ENCODE measurements at places on chromosomes 6 and 20.

DNA sequence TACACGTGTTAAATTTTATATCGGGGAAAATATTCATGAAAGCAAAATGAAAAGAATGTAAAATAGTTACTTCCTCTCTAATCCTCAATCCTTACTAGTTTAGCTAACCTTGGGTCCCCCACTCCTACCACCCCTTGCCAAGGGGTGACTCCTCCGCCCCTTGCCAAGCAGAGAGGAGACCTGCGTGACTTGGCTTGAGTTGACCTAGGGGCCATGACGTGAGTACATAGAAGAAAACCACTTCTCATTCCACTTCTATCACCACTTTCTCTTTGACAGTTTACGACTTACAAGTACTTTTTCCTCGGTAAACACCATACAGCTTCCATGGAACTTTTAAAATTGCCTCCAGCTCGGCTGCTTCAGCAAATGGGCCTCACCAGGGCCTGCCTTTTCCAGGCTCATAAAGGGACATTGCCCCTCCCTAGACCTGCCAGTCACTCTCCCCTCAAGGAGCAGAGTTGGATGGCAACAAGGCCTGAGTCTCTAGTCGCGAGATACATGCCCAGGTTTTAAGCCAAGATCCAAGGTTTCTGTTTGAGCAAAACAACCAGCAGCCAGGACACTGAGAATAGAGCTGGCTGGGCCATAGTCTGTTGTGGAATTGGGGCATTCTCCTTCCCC lies 29.9 kb downstream of the SDCBP2 start:
- no peak for DNase-seq

DNA sequence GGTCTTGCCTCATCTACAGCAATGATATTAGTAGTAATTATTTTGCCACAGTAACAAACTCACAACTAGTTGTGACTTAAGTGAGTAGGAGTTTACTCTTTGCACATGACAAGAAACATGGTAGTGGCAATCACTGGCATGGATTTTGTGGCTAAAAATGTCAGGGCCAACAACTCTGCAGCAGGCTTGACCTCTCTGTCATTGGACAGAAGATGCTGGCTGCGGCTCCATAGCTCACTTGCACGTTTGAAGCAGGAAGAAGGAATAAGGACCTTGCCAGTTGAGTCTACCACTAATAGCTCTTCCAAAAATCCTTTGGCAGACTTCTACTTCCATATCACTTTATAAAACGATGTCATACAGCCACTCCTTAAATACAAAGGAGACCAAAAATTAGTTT lies 117.3 kb downstream of the ADGRG6 start:
- no peak for DNase-seq

GRCh38 chr20:1323830-1324597 lies 4.9 kb downstream of the SDCBP2 start:
- no peak for DNase-seq

DNA sequence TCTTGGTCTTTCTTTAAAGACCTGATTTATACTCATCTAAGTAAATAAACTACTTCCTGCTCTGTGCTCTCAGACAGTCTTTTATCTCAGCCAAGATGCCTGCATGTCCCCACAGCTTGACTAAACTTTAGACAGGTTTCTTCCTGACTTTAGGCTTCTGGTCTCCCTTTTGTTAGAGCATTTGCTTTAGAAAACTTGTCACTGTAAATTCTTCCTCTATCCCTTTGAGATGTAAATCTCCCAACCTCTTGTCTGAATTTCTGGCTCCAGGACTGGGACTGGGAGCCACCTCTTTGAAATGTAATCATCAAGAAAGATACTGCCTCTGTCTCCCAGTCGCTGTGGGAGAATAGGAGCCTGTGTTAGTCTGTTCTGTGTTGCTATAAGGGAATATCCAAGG lies 739.9 kb downstream of the C6orf118 start:
- DNase-seq, result no peak

DNA sequence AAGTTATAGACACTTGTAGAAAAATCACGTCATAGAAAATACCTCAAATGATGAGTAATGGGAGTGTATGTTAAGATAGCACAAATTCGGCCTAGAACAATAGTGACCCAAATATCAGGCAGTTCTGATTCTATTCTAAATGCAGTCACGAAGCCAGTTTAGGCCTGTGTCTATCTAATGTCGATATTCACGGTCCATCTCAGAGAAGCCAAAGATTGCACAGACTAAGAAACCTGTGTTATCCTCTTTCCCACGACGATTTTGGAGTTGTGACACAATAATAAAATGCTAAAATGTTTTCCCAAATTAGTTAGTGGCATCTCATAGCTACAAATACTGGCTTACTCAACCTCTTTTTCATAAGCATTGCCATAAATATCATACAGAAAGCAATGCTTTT lies 4.0 kb downstream of the HIVEP2 start:
- DNase-seq, result no peak

DNA sequence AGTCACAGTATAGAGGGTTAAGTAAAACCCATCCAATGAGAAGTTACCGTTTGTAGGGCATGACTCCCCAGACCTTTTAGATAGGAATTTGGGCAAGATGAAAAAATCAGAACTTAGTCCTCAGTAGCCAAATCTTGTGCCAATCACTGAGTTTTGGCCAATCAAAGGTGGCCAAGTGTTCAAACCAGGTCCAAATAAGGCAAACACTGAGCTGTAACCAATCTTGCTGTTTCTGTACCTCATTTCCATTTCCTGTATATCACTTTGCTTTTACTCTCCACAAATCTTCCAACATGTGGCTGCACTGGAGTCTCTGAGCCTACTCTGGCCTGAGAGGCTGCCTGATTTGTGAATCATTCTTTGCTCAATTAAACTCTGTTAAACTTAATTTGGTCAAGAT lies 81.8 kb upstream of the GPR6 start:
- DNase-seq, result no peak

DNA sequence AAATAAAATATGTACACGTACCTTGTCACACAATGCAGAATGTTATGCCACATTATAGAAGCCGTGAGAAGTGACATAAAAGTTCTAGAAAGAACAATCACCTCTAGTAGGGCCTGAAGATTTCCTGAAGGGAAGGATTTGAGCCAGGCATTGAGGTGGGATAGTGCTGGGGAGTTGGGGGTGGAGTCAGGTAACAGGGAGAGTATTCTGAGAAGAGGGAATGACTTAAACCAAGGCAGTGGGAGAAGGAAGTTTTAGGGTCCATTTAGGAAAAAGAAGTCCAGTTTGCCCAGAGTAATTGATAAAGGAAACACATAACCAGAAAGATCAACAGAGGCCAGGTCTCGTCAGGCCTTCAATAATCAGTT lies 262.8 kb downstream of the ARHGAP18 start:
- no peak for DNase-seq

- DNase-seq, result no peak
Measured at GRCh38 chr20:62409931-62410745, 3.1 kb upstream of the CABLES2 start.

DNA sequence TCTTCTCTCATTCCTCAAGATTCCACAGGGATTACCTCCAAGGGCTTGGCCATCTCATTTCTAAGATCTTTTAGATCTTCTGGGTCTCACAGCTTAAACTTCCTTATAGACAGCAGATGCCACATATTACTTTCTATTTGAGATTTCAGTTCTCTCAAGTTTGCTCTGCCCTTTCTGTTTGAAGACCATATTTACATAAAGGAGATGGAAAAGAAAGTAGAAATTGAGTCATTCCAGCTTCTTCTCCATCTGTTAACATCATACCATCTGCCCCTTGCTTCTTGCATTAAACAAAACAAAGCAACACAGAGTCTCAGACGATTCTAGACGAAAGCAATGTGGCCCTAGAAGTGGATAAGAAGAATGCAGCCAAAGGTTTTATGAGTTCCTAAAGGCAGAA lies 203.4 kb downstream of the TTLL2 start:
- DNase-seq, result no peak

- no peak for DNase-seq
Measured at GRCh38 chr20:21618759-21619416, 86.6 kb upstream of the PAX1 start.

Data from T-helper 1 cell (primary cell).